Stimulated activated CD8-positive, alpha-beta memory T cell treated with anti-CD3 and anti-CD28 coated beads, Interleukin-12 subunit alpha, Interleukin-12 subunit beta, amount 100 ng/mL, for 1 hour (primary cell): ENCODE measurements at places on chromosomes 1 and 21.

- no peak for DNase-seq
These were observed 16.4 kb upstream of the LGR6 start for GRCh38 chr1:202176949-202177927.

DNA sequence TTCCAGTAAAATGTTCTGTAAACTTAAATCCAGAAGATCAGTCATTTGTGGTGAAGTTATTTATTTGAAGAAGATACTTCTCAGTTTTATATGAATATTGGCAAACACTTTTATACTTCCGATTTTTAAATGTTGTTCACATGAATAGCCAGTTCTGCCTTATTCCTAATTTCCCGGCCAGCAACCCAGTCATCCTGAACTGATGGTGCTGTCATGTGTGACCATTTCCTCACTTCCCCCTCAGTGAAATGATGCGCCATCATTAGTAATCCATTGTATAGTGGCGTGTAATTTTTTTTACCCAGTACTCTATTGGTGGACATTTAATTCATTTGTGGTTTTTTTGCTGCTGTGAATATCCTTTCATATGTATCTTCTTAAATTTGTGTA lies 16.4 kb downstream of the GPSM2 start:
- DNase-seq, result no peak

DNA sequence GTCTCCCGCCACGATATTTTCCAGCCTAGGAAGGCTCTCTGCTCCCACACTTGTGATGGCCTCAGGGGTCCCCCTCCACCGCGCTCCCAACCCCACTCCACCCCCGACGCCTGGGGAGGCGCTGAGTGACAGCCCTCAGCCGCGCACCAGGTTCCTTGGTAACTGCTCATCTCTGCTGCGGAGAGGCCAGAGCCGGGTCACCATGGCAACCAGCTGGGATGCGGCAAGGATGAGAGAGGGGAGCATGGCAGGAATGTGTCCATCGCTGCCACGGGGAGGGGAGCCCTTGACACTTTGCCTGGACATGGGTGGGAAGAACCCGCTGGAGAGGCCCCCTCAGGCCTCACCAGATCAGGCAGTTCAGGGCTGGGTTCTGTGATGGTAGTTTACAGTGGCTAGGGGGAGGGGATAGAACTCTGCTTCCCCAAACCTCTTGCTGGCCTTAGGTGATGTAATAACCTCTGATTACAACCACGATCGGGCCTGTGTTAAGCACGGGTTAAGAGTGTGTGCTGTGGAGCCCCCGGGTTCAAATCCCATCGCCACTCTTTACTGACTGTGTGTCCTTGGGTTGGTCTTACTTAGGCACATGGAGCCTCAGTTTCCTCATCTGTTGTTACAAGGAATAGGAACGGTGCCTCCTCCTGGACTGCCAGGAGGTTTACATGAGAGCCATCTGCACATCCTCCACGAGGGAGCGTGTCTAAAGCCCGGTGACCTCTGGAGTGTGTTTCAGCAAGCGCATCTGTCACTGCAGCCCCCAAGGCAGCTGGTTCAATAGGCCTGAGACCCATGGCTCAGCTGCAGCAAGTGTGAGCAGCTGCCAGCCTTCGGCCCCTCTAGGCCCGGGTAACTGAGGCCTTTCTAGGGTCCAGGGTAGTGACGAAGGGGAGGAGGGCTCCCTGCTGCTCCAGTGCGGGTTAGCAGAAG lies 6.3 kb downstream of the KIF17 start:
- no peak for DNase-seq

- no peak for DNase-seq
These were observed 40.4 kb upstream of the ZSWIM5 start for GRCh38 chr1:45246760-45247159.

- no peak for DNase-seq
These were observed 20.0 kb downstream of the RIPPLY3 start for GRCh38 chr21:37026499-37026898.

DNA sequence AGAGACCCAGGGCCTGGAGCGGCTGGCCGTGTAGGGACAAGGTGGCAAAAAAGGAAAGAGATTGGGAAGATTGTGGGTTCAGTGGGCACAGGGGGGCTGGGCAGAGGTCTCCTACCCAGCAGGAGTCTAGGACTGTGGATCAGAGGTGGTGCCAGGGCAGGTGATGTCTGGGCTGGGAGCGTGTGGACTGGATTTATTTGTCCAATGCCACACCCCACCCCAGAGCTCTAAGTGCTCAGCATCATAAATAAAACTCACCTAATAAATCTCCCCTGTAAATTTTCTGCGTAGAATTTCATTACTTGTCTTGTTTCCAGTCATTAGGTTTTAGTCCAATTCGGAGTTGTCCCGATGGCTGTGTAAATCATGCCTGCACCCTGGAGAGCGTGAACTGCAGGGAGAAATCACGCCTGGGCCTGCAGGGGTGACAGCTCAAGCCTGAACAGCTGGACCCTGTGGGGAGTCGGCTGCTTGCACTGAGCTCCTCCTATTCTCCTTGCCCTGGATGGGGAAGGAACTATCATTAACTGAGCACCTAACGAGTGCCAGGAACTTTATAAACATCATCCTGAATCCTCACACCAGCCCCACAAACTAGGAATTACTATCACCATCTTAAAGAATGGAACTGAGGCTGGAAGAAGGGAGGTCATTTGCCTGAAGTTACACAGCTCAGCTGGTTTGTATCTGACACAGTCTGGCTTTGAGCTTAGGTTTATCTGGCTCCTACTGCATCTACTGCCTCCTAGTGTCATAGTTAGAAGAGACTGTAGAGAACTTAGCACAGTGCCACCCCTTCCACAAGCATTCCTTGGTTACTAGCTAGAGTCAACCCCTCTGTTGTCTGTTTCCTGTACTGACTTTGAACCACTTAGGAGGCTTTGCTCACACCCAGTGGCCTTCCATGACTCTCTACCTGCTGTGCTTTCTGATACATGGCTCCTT lies 25.0 kb upstream of the POU3F1 start:
- no peak for DNase-seq

DNA sequence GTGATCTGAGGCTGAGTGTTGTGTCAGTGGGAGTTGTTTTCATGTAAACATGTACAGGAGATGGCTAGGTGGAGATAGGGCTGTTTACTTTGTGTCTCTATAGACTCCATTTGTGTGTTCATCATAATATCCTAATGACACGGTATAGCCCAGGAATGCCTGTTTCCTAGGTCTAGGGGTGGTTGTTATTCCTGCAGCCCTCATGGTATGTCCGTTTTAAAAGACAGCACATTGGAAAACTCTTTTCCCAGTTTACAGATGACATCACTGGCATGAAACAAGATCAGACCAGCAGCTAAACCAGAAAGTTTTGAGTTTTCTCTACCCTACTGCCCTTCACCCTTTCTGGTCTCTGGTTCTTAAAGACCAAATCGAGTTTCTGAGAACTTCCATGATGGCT lies 227.3 kb upstream of the TMEM51 start:
- DNase-seq, result no peak

- no peak for DNase-seq
These were observed 122.6 kb upstream of the PPP2R5A start for GRCh38 chr1:212162635-212163034.
